ENCODE measurements at places on chromosomes 7 and 10.
A peak's percentile ranks its signal among the peaks of the same experiment; 100 is the strongest.

DNA sequence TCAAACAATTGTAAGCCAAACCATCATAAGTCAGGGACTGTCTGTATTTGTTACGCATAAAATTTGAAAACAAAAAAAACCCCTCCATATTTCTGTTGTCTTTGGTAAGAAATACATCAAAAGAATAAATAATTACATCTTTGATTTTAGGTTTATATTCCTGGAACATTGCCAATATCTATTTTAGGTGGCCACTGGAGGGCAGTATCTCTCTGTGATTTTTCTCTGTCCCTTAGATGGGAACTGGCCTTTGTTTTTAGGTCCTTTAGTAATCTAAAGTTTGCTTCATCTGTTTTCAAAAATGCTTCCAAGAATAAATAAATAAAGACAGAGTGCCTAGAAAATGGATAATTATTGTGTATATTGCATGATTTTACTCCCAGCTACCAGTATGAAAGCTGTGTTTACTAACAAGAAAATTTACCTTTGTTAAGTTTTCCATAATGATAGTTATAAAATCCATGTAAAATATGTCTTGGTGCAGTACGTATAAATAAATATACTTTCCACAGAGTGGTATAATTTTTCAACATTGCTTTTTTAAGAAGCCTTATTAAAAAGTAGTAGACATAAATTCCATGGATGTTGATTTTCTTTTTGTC, 64.2 kb downstream of the PHYHIPL start:
- DNase-seq, result no peak

DNA sequence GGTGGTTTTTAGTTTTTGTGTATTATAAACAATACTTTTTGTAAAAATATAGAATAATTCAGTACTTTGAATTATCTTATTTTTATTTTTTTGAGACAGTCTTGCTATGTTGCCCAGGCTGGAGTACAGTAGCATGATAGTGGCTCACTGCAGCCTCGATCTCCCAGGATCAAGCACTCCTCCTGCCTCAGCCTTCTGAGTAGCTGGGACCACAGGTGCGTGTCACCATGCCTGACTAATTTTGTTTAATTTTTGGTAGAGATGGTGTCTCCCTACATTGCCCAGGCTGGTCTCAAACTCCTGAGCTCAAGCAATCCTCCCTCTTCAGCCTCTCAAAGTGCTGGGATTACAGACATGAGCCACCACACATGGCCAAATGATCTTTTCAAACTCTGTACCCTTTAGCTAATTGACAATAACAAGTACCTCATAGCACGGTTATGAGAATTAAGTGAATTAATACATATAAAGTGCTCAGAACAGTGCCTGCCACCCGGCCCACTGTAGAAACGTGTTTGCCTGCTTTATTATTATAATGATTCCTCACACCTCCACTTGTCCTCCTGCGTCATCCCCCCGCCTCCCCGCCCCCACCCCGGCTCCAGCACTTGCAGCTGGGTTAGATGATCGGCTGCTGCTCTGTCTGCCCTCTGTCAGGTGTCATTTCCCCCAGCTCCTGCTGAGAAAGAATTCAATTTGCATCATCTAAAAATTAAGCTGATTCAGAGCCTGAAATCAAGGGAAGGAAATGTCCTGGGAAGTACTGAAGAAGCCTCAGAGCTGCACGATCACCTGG, 53.6 kb upstream of the NRF1 start:
- DNase-seq, result no peak

DNA sequence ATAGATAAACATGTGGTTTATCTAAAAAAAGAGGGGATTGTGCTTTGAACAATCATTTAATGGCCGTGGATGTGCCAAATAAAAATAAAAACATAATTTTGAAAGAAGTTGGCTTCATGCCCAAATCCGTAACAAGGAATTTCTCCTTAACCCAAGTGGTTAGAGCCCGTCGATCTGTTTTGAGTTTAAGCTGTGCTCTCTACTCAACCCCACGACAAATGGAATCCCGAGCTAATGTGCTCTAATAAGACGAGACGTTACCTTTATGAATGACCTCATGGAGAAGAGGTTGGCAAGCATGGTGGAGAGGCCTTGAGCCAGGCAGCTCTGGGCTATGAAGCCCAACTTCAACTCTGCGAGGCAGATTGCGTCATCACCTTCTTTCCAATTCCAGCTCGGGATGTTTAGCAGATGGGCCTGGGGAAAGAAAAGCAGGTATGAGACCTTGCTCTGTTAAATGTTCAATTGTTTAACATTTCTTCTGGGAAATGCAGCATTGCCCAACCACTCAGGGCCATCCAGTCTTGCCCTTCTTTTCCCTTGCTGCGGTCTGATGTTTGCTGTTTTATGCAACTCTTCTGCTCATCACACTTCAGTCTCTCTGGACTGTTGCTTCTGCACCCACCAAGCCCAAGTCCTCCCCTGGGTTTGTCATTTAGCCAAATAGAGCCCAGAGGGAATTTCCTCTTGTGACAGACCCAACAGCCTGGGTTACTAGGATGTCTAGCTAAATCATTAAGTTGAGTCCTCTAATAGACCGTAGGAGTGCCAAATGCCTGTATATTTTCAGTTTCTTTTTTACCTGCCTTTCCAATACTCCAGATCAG, 564.6 kb downstream of the KCNMA1 start:
- no peak for DNase-seq

DNA sequence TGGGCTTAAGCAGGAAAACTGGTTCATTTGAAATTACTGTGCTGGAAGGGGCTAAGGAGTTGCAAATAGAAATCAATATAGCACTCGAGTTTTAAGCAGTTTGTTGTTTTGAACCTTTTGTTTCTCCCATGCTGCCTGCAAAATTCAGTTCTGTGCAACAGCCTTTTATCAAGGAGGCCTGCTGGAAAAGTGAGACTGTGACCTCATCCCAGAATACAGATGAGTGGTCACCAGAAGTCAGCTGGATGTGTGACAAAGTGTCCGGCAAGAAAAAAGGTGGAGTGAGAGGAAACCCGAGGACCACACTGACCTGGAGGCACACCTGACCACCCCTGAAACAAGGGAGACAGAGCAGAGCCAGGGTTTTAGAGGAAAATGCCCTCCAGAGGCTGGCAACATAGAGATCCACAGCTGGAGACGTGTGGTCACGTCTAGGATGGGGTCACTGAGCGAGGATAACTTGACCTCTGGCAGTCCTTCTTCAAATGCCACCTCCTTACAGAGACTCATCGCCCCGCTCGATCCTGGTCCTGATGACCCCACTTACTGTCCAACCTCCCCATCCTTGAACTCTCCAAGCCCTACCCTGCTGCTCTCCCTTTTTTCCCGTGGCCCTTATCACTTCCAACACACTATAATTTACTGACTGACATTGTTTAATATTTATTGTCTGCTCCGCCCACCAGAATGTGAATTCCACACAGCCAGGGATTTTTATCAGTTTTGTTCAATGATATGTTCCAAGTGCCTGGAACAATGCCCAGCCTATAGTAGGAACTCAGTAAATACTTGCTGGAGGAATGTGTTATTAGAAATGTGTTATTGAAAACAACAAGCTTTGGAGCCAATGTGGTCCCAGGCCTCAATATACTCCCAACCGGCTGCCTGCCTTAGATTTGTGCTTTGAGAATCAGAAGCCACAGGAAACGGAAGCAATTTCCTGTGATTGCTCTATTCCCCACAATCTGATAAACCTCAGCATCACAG, 243.8 kb downstream of the GLI3 start:
- DNase-seq, result peak; percentile 67

DNA sequence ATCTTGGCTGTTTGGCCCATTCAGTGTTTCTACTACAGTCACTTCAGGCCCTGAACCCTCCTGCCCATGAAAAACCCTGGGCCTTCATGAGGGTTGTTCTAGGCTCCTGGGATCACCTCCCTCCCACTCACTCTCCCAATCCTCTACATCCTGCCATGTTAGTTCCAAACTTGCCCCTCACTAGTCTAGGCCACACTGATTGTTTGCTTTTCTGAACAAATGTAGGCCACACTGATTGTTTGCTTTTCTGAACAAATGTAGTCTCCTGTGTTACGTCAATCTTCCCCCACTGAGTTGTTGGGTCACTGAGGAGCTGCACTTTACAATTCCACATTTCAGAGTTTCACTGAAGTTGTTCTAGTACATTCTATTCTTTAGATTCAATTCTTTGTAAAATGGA, 5.3 kb upstream of the ALDH18A1 start:
- no peak for DNase-seq

- DNase-seq, result no peak
Measured at GRCh38 chr10:9015447-9015846, 961.0 kb downstream of the GATA3 start.

DNA sequence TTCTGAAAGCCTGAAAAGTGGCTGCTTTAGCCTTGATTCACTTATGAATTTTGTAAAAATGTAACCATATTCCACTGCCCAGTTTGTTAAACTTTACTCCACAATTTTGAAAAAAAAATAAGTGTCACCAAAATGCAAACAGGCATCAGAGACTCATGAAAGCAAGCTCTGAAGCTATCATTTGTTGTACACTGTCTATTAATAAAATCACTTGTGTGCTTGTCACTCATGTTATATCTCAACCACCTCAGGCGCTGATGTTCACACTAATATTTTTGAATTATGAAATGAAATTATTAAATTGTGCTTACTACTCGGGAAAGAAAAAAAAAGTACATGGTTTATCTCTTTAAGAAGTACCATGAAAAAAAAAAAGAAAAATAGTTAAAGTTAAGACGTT, 34.5 kb upstream of the DKK1 start:
- DNase-seq, result no peak

DNA sequence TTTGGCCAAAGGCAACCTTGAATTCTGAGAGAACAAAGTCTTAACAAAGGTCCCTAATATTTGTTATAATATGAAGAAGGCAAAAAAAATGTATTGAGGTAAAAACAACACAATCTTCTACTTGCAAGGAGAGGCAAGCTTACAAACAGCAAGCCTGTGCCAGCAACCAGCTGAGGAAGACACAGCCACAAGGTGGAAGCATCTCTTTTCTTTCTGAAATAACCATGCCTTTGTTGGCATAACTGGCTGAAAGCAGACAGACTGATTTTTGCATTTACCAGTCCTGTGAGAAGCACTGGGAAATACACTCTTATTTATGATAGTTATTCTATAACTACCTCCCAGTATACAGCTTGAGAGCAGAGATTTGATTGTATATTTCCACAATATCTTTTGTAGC, 292.0 kb downstream of the PHTF2 start:
- DNase-seq, result peak; percentile 62

DNA sequence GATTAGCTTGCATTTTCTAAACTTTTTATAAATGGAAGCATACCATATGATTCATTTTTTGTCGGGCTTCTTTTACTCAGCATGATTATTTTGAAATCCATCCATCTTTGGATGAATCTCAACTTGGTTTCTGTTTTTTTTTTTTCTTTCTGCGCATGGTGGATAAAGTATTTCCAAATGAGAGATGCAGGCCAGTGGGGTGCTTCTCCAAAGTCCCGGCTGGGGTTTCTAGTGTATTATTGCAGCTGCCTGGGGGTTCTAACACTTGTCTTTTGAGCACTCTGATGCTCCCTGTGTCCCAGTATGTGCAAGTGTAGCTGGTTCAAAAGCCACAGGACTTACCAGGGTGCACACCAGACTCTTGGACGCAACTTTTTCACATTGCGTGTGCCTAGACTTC, 70.9 kb upstream of the LOXL4 start:
- DNase-seq, result no peak

DNA sequence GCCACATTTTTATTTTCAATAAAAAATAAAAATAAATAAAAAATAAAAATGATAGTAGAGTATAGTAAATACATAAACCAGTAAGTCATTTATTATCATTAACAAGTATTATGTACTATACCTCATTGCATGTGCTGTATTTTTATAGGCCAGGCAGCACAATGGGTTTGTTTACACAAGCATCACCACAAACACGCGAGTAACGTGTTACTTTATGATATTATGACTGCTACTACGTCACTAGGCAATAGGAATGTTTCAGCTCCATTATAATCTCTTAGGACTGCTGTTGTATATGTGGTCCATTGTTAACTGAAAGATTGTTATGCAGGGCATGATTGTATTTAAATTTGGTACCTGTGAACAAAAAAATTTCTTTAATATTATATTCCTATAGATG, 20.8 kb upstream of the SDHAF3 start:
- DNase-seq, result no peak

- no peak for DNase-seq
Measured at GRCh38 chr7:124031919-124032318, 948 bp downstream of the TMEM229A start.

DNA sequence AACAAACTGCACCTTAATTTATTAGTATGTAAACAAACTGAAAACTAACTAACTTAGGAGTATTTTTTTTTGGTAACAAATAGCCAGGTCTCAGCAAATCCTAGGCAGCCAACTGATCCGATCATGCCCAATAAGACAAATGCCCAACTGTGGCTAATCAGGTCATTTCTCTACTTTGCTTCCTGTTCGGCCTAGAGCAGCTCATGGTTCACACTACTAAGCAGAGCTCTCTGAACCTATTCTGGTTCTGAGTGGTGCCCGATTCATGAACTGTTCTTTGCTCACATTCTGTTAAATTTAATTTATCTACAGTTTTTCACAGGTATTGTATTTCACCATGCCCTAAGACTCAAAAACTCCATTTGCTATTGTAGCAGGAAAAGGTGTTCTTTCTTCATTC, 55.1 kb downstream of the CCDC3 start:
- no peak for DNase-seq

DNA sequence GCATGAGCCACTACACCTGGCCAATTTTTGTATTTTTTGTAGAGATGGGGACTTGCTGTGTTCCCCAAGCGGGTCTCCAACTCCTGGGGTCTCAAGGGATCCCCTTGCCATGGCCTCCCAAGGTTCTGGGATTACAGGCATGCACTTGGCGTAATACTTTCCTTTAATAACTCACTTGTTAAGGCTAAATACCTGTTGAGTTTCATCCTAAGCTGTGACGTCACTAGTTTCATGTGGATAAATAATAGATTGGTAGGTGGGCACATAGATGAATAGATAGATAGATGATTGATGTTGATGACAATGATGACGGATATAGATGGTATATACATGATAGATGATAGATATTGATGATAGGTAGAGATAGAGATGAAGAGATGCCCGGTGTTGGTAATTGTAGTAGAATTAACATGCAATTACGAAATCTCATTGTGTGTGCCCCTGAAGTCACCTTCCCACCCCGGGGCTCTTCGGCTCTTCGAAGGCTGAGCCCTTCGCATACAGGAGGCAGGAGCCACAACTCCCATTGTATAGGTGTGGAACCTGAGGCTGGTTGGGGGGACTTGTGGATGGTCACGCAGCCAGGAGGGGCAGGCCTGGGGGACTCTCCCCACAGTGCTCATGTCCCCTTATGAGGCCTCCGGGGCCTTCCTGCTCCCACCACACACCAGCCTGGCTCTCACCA, 2.6 kb downstream of the GRIFIN start:
- no peak for DNase-seq

GRCh38 chr7:2629746-2630681, 1.8 kb upstream of the TTYH3 start:
- peak; percentile 60 for DNase-seq

DNA sequence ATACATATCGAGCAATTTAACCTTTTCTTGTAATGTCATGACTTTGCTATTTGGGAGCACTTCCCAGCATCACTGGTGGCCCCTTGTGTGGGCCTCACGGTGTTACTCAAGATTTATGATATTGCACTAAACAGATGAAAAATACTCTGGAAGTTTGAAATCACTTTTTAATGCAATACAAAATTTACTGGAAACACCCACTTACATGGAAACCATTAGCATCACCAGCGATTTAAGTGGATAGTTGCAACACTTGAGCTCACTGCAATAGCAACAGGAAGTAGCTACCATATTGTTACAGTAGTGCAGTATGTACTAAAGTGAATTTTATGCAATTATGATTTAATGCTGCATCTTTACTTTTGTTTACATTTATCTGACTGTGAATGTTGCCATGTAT, 184.4 kb downstream of the MDFIC start:
- no peak for DNase-seq

- DNase-seq, result no peak
Measured at GRCh38 chr10:12507165-12507850, 158.0 kb downstream of the CAMK1D start.
